ENCODE measurements at places on chromosomes 12 and 14.
A peak's percentile ranks its signal among the peaks of the same experiment; 100 is the strongest.

GRCh38 chr12:108232565-108232964 lies 103.5 kb downstream of the WSCD2 start:
- no peak for DNase-seq

- no peak for DNase-seq
Observed at GRCh38 chr14:96194657-96195431, 9.8 kb upstream of the BDKRB2 start.

- no peak for DNase-seq
Observed at GRCh38 chr14:45361727-45362126, 108.7 kb upstream of the MIS18BP1 start.

DNA sequence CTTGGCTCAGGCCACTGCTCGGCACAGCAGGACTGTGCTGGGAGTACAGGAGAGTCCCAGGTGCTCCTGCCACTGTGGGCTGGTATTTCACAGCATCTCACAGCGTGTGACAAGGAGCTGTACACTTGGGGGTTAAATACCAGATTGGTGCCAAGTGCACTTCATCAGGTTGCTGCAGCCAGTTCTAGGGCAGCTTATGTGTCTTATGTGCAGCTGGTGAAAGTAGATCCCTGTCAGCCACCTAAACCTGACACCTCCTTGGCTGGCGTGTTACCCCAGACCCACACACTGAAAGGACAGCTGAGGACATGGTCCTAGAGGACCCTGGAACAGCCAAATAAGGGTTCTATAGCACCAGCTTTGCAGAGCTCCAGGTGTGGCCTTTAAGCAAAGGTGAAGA lies 18.9 kb downstream of the PLEKHH1 start:
- DNase-seq: no peak

- no peak for DNase-seq
Observed at GRCh38 chr12:1041478-1041877, 50.5 kb downstream of the ERC1 start.

- no peak for DNase-seq
Observed at GRCh38 chr14:68576496-68577244, 216.2 kb downstream of the ZFP36L1 start.

DNA sequence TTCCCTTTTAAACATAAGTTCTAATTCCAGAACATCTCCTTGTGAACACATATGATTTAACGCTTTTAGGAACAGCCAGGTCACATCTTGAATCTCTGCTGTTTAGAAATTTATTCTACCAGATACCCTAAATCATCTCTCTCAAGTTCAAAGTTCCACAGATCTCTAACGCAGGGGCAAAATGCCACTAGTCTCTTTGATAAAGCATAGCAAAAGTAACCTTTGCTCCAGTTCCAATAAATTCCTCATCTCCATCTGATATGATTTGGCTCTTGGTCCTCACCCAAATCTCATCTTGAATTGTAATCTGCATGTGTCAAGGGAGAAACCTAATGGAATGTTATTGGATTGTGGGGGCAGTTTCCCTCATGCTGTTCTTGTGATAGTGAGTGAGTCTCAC lies 96.3 kb upstream of the PLEKHA5 start:
- no peak for DNase-seq

- DNase-seq: no peak
Observed at GRCh38 chr14:26088275-26088674, 509.6 kb downstream of the NOVA1 start.

- DNase-seq: no peak
Observed at GRCh38 chr12:91940826-91941570, 204.6 kb downstream of the BTG1 start.

DNA sequence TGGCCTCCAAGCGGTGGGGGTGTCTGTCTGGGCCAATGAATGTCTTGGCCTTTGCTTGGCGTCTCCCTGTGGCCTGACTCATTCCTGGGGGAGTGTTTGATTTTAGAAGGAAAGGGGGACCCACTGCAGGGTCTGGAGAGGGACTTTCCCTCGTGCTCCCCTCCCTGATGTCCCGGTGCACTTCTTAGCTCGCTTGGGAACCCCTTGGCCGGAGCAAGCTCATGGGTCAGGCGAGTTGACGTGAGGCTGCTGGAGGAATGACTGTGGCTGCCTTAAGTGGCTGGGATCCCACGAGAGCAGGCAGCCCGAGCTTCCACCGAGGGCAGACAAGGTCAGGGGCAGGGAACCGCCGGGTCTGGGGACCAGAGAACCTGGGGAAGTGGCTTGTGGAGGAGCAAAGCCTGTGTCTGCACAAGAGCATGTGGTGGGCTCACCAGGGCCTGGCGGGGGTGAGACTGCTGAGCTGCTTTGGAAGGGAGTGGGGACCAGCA lies 218.4 kb upstream of the C14orf180 start:
- no peak for DNase-seq

GRCh38 chr12:65508276-65509035 lies 230.0 kb downstream of the MSRB3 start:
- DNase-seq: no peak

- no peak for DNase-seq
Observed at GRCh38 chr14:46581036-46581671, 70.4 kb downstream of the RPL10L start.

- no peak for DNase-seq
Observed at GRCh38 chr12:75977590-75977951, 54.0 kb downstream of the PHLDA1 start.

GRCh38 chr12:71896205-71896882 lies 42.3 kb upstream of the TPH2 start:
- DNase-seq: no peak

GRCh38 chr12:90290980-90291975 lies 582.6 kb upstream of the ATP2B1 start:
- DNase-seq: no peak

DNA sequence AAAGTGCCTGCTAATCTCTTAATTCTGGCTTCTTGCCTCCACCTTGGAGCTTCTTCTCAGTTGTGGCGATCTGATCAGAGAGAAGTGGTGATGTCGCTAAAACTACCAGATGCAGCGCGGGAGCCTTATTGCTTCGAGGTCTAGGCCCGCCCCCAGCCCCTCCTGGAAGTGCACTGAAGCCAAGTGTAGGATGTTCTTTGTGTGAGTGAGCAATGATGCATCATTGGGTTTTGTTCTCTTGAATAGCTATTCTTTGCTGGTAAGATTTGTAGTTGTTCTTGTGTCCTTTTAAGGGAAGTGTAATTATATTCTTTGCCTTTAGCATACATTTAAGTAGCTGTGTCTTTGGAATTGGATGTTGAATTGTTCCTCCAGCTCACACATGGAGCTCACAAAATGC lies 35.8 kb downstream of the MTHFD1 start:
- DNase-seq: no peak

GRCh38 chr14:72027061-72027460 lies 94.8 kb downstream of the RGS6 start:
- DNase-seq: no peak

DNA sequence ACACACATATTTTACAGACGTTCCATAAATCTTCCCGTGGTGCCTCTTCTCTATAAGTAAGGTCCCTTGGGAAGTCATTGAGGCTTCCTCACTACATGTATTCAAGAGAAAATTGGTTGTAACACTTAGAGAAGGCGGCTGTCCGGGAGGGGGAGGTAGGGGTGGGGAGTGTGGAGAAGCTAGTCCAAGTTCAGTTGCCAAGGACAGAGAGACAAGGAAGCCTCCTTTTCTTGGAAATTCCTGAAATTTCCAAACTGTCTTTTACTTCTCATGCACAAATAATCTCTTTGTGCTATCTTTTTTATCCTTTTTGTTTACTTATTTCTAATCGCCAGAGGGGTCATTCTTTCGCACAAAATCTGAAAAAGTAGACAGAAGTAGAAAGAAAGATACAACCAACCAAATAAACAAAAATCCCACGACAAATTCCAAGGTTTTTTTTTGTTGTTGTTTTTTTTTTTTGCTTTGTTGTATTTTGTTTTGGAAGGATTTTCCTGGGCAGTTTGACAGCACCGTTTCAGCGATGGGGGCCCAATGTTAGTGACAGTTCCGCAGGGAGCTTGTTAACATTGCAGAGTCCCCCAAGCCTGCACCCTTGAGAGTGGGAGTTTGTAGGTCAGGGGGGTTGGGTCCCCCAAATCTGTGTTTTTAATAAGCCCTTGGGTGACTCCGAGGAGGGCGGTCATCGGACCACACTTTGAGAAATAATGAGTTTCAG lies 45.2 kb downstream of the MAP1LC3B2 start:
- DNase-seq: no peak

DNA sequence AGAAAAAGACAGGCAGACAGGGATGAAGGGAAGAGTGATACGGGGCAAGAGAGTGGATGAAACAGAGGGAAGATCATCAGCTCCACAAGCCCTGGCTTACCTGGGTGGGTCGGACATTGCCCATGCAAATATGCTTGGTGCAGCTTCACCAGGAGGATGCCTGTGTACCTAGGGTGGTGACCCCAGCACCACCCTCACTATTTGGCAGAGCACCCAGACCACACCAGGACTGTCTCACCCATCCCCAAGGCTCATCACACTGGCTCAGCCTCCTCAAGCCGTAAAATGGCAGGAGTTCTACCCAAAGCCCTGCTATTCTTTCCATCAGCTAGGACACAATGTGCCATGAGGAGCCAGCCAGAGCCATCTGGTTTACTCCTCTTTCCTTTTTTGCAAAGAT lies 3.0 kb downstream of the GALNT8 start:
- DNase-seq: no peak

- DNase-seq: no peak
Observed at GRCh38 chr12:26282339-26282940, 87.1 kb downstream of the SSPN start.

- DNase-seq: no peak
Observed at GRCh38 chr12:109814600-109815150, 18.5 kb downstream of the TRPV4 start.

GRCh38 chr12:80419644-80420043 lies 24.4 kb upstream of the PTPRQ start:
- no peak for DNase-seq

GRCh38 chr12:56581418-56582145 lies 48.5 kb downstream of the BAZ2A start:
- DNase-seq: peak; percentile 14

DNA sequence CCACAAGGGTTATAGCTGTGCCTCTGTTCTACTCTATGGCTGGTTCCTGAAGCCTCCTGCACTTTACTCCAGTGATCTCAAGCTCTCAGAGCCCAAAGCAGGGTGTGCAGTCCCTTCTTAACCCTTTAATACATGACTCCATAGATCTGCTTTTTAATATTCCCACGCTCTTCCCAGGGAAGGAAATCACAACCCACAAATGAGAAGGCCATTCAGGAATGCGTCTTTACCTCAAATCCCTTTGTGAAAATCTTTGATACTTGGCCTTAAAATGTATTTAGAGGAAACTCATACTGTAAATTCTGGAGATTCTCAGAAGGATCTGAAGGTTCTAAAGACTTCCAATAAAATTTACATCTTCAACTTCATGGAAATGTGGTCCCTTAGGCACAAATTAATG lies 17.0 kb downstream of the NID2 start:
- no peak for DNase-seq

DNA sequence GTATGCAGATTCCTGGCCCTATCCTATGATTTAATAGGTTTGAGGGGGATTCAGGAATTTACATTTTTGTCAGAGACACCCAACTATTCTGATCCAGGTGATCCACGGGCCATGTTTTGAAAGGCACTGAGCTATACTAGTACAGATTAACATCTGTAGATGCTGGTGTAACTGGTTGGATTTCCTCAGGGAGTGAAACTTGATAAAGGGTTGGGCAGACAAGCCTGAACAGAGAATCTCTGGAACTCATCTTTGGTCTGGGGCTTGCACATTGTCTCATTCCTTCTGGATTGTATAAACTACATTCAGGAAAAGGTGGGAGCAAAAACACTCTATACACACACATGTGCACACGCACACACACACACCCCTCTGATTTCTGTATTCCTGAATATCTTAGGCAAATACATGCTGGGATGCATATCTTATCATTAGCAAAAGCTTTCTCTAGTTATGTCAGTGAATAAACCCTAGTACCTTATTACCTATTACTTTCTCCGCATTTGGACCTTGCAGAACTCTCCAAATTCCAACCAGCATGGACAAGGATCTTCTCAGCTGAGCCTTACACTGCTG lies 104.6 kb downstream of the SLC38A1 start:
- no peak for DNase-seq

DNA sequence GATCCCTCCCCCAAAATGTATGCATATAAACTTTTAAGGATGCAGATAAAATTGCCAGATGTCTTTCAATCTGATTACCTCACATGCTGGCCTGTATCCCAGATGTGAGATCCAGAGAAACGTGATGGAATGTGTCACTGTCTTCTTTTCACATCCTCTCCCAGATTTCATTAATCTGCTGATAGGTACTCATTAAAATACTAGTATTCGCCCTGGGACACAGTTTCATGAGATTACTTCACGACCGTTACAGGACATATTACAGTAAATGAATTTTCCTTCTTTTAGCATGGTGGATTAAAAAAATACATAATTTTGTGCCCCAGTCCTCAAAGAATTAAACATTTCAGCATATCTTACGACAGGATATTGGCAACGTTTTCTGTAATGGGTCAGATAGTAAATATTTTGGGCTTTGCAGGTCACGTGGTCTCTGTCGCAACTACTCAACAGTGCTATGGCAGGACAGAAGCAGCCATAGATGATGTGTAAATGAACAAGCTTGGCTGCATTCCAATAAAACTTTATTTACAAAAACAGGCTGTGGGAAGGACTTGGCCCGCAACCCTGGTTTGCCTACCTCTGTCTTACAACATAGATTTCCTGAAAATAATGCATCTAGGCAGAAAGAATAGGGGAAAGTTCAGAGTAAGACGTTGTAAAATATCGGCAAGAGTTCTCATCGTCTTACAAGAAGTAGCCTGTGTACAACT lies 156.0 kb upstream of the DIO3 start:
- no peak for DNase-seq

DNA sequence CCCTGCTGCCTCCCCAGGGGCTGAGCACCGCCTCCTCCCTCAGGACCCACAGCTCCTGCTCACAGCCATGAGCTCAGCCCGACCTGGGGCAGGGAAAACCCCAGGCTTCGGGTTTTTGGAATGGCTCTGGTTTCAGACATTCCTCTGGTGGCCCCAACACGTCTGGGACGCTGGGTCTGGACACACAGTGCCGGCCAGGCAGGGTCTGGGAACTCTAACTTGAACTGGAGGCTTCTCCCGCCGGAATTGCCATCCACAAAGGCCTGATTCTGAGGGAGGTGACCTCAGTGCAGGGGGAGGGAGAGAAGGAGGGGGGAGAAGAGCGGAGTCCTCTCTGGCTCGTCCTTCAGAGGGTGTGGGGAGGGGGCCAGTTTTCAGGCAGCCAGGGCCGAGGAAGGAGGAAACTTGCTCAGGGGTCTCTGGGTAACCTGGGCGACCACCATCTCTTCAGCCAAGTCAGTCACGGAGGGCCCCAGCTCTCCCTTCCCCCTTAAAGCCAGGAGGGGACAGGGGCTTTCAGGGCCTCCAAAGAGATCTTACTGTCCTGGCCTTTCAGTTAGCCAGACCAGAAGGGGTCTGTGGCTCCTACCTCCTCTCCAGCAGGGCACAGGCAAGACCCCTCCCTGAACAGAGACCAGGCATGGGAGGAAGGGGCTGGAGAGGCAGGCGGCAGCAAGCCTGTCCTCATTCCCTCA lies 19.4 kb downstream of the NCKAP5L start:
- no peak for DNase-seq

DNA sequence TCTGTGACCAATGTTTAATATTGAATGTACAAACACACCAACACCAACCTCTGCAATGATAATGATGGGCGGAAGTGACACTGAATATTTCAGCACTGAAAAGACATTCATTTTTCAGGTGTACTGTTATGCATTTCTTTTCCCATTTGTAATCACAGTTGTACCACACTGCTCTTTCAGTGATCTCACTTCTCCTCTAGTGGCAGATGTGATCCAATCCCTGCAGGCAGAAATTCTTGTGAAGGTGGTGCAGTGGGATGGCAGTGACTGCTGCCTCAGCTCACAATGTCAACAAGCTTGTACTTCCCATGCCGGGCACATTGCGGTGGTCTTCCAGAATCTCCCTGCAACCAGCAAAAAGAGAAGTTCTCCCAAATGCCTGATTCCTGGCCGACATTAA lies 23.0 kb upstream of the ERGIC2 start:
- DNase-seq: no peak

Data from stimulated activated CD4-positive, alpha-beta T cell treated with anti-CD3 and anti-CD28 coated beads, Interleukin-15, amount 100 ng/mL, for 48 hours (primary cell).